ENCODE measurements at places on chromosomes 5 and 9.
A peak's percentile ranks its signal among the peaks of the same experiment; 100 is the strongest.

DNA sequence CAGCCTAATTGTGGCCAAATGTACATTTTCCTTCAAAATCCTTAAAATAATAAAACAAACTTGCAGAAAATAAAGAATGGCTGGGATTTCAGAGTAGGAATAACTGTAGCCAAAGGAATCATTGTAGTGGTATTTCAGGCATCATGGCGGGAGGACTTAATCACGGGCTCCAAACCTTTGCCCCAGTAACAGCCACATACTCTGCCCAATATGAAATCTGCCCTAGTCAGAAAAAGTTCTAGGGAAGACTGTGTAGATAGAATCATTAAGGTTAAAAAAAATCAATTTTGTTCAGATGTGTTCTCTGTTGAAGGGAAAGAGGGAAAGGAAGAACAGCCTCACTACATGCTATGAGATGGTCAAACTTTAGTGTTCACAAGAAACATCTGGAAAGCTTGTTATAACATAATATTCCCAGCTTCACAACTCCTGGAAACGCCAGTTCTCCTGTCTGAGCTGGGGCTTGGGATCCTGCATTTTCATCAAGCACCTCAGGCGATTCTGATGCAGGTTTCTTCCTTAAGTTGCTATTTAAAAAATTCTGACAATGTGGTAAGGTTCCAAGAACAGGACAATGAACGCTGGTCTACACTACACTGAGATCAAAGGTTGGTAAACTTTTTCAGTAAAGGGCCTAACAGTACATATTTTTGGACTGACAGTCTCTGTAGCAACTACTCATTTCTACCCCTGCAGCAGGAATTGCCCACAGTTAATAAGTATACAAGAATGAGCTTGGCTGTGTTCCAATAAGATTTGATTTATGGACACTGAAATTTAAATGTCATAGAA is 87.9 kb downstream of the CEMIP2 start:
- DNase-seq, result no peak

DNA sequence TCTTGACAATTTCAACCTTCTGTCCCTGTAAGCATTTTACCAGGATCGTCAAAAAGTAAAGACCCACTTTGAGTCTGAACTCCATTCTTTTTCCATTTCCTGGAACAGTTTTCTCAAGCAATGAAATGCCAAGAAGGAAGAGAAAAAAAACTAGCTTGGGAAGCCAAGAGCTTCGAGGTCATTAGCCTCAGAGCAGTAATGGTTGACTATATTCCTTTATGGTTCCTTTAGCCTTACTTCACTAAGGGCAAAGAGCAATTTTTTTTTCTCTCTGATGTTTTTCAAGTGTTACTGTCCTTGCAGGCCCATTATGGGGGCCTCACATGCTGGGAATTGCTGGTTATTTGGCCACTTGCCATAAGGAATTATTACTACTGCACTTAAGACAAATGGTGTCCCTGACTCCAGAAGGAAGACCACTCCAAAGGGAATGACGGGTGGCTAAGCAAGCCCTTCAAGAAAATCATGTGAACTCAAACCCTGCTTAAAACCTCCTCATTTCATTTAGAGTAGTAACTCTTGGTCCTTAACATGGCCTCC is 37.1 kb downstream of the BNC2 start:
- DNase-seq, result no peak

DNA sequence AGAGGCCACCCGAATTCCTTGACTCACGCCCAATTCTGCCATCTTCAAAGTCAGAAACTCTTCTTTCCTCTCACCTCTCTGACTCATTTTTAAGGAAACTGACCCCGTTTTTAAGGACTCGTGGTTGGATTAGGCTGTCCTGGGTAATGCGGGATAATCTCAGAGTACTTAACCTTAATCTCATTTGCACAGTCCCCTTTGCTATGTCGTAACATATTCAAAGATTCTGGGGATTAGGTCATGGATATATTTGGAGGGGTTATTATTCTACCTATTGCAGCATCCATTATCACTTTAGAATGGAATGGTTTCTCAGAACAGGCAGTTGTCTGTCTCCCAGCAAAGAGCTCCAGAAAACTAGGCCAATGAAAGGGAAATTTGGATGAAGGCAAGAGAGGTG is 80.8 kb upstream of the IL12B start:
- no peak for DNase-seq

GRCh38 chr5:149153751-149154610 is 12.7 kb downstream of the ABLIM3 start:
- DNase-seq, result no peak

- DNase-seq, result no peak
Measured at GRCh38 chr9:4055032-4055431, 244.8 kb downstream of the GLIS3 start.

DNA sequence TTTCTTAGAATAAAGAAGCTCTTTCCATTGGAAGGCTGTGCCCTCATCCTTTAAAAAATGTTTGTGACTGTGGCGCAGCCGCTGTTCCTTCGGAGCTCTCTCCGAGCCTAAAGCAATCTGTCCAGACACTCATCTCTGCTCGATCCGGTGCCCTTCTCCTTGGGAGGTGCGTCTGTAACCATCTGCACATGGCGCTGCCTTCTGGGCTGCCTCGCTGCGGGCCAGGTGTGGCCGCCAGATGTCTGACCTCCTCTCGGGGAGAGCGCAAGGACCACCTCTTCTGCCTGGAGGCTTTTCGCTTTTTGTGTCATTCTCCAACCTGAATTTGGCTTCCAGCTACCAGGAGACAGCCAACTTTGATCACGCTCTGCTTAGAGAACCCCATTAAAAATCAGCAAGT is 153.4 kb upstream of the PTCH1 start:
- DNase-seq, result no peak

DNA sequence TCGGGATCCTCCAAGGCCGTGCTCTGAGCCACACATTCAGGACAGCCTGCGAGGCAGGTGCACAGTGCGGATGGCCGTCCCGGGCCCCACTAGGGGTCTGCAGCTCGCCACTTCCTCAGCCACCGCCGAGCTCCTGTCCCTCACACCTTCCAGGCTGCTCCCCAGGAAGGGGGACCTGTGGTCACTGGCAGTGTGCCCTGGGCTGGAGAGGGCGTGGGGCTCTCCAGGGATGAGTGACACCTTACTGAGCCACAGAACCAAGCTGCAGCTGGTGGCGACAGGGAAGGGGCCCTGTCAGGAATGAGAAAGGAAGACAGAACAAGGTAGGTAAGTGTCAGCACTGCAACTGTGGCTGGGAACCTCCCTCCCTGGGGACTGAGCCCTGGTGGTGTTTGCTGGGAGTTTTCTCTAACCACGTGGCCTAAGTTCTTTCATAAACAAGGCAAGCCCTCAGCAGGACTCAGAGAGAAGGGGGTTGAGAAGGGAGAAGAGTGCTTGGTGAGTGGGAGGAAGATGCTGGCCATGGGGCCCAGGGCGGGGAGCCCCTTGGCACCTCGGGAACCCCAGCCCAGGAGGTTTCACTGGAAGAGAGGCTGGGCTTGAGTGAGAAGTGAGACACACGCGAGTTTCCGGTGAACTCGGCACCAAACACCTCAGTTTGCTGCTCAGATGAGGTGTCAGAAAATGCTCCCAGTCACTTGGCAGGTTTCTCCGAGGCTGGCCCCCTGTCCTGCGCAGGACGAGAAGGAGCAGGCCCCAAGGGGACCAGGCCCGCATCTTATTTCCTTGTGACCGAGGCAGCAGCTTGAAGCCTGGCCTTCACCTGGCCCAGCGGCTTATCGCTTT is 5.2 kb downstream of the IL13 start:
- DNase-seq, result peak; percentile 54

DNA sequence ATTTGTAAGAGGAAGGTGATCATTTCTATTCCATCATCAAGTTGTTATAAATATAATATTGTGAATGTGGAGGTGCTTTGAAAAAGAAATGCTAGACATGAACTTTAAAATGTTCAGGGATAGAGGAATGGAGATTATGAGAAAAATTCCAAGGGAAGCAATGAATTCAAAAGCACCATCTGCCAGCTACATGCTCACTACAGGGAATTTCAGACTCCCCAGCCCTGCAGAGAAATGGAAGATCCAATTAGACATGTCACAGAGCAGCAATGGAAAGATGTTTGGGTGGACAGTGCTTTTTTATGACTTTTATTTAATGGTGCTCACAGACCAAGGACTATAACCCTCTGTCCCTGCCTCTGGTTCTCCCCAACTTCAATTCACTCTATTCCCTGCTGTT is 209.7 kb downstream of the ESM1 start:
- no peak for DNase-seq

DNA sequence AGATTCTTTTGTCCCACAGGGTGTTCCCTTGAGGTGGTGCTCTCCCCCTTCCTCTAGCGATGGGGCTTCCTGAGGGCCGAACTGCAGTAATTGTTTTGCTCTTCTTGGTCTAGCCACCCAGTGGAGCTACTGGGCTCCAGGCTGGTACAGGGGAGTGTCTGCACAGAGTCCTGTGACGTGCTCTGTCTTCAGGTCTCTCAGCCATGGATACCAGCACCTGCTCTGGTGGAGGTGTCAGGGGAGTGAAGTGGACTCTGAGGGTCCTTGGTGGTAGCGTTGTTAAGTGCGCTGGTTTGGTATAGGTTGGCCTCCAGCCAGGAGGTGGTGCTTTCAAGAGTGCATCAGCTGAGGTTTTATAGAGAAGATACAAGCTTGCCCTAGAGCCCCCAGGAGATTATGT is 20.4 kb upstream of the CEP72 start:
- no peak for DNase-seq

DNA sequence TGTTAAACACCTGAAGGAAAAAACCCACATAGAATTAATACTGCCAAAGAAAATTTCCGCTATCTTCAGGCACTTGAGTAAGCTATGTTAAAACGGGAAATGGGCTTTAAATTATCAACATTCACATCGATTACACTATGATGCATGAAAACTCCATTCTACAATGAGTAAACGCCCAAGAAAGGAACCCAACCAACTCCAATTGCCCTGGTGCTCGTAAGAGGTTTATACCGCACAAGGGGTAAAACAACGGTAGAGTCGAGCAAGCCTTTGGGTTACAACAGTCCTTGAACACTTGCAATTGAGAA is 1.0 kb downstream of the AGTPBP1 start:
- no peak for DNase-seq

- DNase-seq, result peak; percentile 44
Measured at GRCh38 chr9:95131023-95131943, 186.2 kb downstream of the FANCC start.

DNA sequence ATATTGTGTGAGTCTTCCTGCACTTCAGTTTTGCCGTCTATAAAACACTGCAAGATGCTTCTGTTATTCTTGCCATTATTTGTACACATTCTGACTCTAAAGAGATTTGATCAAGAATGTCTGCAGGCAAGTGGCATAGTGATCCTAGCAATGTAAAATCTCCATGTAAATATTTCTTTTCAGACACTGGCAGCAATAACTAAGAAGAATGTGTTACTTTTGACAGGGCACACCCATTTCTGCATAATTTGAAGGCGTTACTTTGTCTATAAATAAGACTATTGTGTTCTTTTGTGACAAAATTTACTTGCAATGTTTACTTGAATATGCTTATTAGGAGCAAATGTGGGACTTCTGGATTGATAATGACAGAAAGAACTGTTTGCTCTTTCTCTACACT is 20.1 kb downstream of the RANBP3L start:
- no peak for DNase-seq

DNA sequence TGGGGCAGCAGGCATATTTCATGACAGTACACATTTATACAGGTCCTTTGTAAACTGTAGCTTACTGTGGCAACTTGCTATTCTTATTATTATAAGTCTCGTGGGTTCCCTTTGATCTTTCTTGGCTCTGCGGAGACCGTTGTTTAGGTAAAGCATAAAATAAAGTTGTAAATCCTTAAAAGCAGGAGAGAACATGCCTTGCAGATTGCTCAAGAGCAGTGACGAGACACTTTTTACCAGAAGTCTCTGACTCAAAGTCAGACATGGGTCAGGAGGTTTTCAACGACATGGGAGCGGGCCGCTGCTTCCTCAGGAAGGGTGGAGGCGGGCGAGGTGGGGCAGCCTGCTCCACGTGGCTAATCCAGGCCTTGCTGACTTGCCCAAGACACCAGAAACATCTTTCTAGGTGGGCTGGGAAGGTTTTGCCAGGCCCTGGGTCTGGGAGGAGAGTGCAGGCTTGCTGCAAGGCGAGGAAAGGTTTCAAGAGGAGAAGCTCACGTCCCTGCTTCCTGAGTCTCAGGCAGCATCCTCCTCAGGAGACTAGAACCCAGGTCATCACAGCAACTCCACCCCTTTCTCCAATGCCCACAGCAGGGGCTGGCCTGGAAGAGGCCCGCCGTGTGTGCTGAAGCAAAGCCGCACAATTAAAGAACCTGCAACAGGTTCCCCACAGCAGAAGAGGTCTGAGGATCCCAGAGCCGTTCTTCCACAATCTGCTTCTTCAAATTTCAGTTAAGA is 6.5 kb downstream of the TBC1D2 start:
- peak; percentile 17 for DNase-seq

DNA sequence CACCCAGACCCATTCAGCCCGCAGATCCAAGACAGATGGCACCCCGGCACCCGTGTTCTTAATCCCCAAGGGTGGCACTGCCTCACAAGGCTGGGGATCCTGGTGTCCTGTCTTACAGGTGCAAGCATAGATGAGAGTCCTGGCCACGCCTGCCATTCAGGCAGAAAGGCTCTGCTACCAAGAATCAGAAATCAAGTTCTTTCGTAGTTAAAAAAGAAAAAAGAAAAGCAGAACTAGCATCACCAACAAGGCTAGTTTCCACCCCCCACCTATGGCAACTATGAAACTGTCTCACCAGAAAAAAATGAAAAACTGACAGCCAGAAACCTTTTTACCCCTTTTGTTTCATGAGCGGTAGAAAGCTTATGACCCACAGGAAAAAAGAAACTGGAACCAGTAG is 170.4 kb downstream of the SYK start:
- DNase-seq, result no peak

DNA sequence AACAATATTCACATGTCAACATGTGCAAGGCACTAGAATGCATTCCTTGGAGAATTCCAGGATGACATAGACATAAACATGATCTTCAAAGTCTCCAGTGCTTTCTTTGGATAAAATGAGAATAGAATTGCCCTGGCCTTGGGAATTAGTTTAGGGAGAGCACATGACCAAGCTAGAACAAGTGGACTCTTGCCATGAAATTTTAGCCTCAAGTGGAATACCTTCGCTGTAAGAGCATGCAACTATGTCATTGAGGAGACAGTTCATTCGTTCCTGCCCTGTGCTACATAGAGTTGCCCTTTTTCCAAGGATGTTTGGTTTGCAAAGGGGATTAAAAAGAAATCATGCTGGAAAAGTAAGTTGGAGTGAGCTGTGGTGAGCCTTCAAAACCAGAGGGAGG is 42.7 kb downstream of the ZFAND5 start:
- DNase-seq, result no peak

- no peak for DNase-seq
Measured at GRCh38 chr9:134566196-134566847, 75.3 kb upstream of the COL5A1 start.

DNA sequence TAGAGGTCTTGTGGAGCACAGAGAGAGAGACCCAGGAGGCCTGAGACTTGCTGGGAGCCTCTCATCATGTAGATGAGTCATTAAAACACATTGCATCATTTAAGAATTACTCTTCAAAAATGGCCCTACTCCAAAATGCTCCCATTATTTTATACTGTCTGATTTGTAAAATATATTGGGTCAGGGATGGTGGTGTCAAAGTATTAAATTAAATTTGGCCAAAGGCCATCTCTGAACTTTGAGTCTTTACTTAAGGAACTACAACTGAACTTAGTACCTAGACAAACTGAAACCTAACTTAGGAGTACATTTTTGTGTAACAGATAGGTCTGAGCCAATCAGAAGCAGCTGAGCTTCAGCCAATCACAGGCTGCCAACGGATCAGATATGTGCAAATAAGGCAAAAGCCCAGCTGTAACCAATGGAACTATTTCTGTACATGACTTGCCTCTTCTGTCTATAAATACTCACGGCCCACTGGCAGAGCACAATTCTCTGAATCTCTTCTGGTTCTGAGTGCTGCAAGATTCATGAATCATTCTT is 657.2 kb downstream of the TLE1 start:
- no peak for DNase-seq

- no peak for DNase-seq
Measured at GRCh38 chr9:135051316-135052038, 36.0 kb upstream of the OLFM1 start.
